ENCODE measurements at places on chromosomes 12 and 14.

GRCh38 chr12:131869871-131870418 is 24.5 kb upstream of the ULK1 start:
- DNase-seq, result no peak

- no peak for DNase-seq
Observed at GRCh38 chr14:54640506-54640905, 73.6 kb downstream of the SAMD4A start.

- DNase-seq, result peak; percentile 77
Observed at GRCh38 chr14:73741876-73742519, 27.8 kb upstream of the PNMA1 start.

- no peak for DNase-seq
Observed at GRCh38 chr12:53123578-53124351, 20.5 kb downstream of the SOAT2 start.

DNA sequence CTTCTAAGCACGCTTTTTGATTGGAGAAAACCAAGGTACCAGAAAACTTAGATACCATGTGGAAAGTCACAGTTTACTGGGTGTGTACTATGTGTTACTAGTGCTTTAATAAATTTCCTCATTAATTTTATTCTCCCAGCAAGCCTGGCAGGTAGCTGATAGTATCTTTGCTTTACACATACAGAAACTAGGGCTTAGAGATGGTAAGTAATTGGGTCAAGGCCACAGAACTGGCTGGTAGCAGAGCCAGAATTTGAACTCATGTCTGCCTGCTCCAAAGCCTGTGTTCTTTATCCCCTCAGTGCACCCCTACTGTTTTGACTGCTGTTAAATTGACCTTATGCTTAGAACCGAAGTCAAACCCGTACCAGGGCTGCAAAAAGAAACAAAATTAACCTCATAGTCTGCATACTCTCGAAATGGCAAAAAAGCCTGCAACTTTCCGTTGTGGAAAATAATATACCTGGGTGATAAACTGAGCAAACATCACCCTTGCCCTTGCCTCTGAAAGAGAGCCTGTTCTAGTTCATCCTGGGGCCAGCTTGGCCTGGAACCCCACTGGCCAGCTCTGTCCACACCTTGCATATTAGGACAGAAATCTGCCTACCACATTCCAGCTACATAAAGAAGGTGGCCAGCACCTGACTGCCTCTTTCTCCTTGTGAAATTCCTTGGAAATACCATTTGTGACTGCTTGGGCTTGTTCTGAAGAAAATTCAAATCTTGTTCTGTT is 118.9 kb downstream of the ETV6 start:
- DNase-seq, result no peak

All from erythroblast (primary cell).